ENCODE measurements at places on chromosomes 2 and 18.
A peak's percentile ranks its signal among the peaks of the same experiment; 100 is the strongest.

DNA sequence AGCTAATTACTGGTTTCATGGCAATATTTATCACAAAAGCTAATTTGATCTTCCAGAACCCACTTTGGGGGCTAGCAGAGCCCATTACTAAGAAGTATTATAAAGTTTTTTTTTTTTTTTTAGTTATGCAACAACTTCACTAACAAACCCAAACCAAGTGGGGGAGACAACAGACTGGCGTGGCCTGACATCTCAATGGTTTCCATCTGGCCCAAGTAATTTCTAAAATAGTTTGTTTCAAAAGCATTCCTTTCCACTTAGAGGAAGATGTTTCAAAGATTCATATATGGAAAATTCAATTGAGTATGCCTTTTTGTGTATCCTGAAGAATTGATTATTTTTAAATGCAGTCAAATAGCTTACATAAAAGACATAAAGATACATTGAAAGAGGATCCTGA, 367.1 kb downstream of the HRH4 start:
- DNase-seq: no peak

- DNase-seq: no peak
Observed at GRCh38 chr2:56009758-56010458, 86.3 kb upstream of the EFEMP1 start.

GRCh38 chr2:178142274-178143065, 30.2 kb downstream of the RBM45 start:
- DNase-seq: no peak

- DNase-seq: no peak
Observed at GRCh38 chr18:79395308-79395640, 456 bp upstream of the NFATC1 start.

DNA sequence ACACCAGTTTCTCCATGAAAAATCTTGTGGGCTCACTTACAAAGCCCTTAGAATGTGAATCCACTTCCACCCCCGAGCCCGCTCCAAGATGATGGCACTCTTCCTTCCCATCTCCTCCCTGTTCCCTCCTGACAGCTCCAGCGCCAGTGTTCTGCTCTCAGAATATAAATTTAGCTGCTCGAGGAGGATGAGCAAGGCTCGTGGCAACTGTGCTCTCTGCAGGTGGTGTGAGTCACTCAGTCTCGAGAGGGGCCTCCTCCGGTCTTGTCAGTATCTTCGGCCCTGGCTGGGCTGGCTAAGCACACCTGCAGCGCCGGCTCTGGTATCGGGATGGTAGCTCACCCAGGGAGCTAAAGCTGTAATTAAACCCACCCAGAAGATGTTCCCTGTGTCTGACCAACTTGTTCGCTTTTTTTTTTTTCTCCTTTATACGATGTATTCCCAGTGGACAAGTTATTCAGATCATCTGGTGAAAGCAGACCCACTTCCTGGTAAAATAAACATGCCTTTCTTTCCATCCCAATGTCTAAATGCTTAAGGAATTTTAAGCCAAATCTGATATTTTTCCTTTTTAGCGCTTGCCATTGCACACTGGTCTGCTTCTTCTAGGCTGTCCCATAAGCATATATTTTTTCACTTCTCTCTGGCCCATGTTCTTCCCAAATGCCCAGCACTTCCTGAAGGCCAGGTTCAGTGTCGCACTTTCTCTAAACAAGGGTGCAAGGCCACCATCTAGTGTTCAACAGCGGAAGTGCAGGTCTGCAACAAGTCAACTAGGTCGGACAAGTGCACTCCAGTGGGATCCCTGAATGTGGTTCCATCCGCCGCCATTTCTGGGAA, 31.4 kb upstream of the YPEL5 start:
- DNase-seq: peak; percentile 44

GRCh38 chr2:160984426-160985077, 175.7 kb upstream of the TANK start:
- no peak for DNase-seq

DNA sequence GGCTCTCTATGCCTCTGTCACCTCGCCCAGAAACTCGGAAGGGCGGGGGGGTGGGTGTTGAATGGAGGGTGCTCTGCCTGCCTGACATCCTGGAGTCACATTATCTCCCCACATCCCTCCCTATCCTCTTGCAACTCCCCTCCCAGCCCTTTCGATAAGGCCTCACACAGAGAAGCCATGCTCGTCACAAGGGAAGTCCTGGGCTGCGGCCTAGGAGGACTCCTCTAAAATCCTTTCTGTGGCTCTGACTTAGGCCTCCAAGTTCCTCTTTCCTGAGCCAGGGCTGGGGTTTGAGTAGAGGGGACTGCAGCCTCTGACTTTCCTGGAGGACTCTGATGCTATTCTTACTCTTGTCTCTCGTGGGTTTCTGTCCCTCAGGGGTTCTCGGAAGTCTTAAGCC, 75.0 kb upstream of the PKDCC start:
- no peak for DNase-seq

DNA sequence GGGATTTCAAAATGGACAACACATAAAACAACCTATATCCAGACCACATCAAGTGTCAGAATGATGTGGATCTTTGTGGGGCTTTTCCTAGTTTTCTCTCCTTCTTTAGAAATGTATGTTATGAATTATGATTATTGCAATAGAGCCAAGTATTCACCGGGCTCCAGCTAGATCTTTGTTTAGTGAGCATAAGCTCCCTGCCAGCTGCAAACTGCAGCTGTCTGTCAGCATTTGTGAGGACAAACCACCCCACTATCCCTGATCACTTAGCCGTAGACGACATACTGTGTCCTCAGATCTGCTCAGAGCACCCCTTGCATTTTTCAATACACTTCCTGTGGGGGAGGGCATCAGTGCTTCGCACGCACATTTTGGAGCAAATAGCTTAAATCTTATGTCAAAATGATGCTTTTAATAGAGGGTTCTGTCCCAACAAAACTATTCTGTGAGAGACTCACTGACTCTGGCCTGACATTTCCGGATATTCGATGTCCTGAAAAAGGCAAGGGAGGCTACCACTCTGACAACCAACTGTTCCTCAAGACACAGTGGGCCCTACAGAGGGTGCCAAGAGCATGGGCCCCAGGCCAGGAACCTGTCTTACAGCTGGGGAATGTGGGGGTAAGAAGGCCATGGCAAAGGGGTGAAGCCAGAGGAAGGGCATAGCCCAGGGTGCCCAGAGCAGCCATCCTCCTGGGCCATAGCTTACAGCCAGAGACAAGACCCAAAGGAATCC, 346.0 kb downstream of the ARHGAP15 start:
- no peak for DNase-seq

GRCh38 chr2:219352448-219353023, 20.0 kb upstream of the RESP18 start:
- peak; percentile 60 for DNase-seq

DNA sequence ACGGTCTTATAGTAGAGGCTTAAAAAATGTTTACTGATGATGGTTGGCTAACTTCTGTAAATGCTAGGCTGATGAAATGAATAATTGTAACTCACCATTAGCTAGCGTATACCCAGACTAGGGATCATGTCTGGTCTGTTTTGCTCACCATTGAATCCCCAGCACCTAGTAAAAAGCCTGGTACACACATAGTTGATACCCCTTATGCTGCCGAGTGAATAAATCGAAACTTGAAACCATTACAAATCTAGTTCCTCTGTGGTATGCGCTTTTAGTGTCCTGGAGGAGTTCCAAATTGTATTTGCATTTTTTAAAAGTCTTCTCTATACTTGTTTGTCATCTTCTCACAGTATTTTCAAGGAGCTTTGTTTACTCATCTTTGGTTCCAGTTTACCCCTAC, 1.3 kb downstream of the TAF1B start:
- DNase-seq: no peak

GRCh38 chr2:104658144-104658835, 195.6 kb upstream of the POU3F3 start:
- DNase-seq: no peak

- no peak for DNase-seq
Observed at GRCh38 chr2:186407611-186408010, 78.4 kb upstream of the ZC3H15 start.

- no peak for DNase-seq
Observed at GRCh38 chr2:22450831-22451230, 934.1 kb upstream of the KLHL29 start.

- DNase-seq: no peak
Observed at GRCh38 chr2:229971298-229971790, 49.0 kb downstream of the FBXO36 start.
